ENCODE measurements at places on chromosomes 16 and 17.

DNA sequence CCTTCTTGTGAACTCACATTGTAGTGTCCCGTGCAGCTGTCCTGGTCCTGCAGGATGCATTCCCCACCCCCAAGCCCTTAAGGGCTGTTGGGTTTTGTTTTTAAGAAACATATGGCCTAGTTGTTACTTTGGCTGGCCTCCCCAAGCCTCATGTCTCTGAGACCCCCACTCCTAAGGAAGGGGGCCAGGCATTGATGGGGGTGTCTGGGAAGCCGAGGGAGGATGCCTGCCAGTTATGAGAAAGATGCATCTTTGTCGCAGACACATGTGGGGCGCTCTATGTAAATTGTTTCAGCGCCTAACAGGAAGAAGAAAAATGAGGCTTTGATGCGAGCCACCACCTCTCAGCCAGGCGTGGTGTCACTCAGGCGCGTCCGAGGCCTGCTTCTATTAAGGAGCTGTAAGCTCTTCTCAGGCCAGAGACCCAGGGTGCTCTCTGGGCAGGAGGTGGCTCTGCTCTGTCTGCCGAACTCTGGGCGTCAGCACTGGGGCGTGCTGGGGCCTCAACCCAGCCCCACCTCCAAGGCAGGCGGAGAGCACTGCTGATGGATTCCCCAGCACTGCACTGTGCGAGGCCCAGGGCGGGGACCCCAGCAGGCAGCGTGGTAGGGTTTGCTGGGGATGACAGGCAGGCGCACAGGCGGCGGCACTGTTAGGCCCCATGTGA is 70.6 kb downstream of the SREBF1 start:
- DNase-seq: no peak

- no peak for DNase-seq
Observed at GRCh38 chr17:20702692-20703091, 123.2 kb downstream of the CDRT15L2 start.

- DNase-seq: no peak
Observed at GRCh38 chr17:30391534-30391933, 12.8 kb downstream of the CPD start.

- DNase-seq: no peak
Observed at GRCh38 chr16:783404-784161, 4.6 kb downstream of the RPUSD1 start.

DNA sequence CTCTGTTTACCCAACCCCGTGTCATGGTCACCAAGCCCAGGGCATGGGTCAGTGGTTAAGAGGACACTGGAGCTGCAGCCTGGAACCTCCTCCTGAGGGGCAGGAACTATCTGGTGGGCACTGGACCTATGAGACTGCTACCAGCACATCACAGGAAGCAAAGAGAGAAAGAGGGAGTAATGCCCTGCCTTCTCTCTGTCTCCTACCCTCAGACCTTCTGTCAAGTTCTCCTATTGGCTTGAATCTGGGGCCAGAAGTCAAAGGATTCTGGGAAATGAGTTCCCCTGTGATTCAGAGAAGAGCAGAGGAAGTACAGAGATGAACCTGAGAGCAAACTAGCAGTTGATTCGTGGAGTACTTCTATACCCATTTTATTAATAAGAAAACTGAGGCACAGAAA is 123.0 kb upstream of the GNAO1 start:
- DNase-seq: no peak

GRCh38 chr16:63653044-63653839 is 1468.6 kb downstream of the CDH11 start:
- DNase-seq: no peak

DNA sequence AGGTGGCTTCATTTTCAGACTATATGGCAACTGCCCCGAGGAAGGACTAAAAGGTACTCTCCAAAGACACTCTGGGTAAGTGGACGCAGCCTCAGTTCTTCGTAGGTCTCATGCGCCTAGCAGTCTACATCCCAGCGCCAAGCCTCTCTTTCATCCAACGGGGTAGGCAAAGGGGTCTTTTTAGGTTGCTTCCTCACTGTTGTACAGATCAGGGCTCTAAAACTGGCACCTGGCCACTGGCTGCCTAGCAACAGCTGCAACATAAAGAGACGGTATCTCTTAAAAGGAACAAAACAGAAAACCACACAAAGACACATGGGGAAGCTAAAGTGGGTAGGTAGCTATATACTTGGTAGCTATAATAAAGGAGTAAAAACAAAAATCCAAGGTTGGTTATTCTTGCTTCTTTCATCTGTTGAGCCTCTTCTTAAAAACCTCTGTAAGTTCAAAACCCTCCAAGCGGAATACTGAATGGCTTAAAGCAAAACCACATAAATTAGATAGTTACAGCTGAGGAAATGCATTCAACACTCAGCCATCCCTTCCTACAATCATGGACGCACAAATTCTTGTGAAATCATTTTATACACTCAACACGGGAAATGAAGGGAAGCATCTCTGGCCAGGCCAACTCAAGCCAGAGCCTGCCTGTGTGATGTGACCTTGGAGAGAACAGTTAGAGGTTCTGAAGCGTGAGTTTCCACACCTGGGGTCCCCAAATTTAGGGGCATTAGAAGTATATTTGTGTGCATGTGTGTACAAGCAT is 22.7 kb downstream of the CYTH1 start:
- DNase-seq: peak; percentile 44

DNA sequence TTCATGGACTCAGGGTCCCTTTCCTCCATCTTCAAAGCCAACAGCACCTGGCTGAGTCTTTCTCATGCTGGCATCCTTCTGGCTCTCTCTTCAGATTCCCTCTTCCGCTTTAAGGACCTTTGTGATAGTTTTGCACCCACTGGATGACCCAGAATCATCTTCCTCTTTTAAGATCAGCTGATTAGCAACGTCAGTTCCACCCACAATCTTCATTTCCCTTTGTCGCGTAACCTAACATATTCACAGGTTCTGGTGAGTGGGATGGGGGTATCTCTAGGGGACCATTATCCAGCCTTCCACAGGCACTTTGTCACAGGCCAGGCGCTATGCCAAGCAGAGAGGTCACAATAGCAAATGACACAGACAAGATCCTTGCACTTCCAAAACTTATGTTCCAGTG is 593.8 kb downstream of the MAF start:
- DNase-seq: no peak

DNA sequence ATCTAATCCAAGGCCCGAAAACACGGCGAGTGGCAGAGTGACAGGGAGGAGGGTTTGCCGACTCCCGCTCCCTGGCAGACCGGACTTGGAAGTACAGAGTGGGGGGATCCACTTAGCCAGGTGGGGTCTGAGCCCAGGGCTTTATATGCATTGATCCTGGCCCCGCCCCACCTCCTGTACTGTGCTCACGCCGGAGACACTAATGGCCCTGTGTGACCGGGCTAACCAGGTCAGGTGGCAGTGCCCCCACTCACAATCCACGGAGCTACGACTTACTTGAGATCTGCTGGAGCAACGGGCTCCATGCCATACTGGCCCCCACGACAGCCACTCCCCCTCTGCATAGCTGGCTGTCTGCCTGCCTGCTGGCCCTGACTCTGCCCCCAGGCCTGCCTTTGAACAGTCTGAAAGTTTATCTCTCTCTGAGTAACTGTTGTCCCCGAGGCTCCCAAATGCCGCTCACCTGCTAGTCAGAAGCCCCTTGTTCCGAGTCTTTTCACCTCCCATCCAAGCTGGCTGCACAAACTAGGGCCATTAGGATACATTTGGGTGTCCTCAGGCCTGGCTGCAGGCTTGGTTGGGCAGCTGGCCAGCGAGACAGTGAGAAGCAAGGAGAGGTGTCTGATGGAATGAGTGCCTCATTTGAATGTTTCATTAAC is 28.0 kb downstream of the CACNA1G start:
- no peak for DNase-seq

DNA sequence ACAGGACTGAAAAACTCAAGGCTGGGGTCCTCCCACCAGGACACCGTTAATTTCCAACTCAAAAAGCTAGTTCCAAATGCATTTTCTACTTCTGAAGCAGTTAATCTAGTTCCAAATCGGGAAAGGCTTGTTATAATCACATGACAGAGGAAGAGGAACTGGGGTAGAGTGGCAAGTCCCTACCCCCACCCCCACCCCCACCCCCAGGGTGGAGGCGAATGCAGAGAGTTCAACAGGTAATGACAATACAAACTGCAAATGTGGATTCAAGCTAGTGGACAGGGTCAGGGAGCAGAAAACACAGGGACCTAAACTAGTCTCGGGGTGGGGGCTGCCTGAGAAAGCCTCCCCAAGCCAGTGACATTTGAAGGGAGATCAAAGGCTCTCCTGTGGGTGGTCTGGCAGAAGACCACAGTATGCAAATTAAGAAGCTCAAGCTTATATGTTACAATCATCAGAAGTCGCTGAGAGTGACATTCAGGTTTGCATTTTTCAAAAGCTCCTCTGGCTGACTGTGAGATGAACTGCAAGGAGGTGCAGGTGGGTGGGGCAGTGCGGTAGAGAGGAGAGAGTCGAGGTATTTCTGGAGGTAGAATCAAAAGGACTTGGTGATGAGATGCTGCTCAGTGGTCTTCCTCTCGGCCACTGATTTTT is 56.4 kb upstream of the SLC25A19 start:
- no peak for DNase-seq

DNA sequence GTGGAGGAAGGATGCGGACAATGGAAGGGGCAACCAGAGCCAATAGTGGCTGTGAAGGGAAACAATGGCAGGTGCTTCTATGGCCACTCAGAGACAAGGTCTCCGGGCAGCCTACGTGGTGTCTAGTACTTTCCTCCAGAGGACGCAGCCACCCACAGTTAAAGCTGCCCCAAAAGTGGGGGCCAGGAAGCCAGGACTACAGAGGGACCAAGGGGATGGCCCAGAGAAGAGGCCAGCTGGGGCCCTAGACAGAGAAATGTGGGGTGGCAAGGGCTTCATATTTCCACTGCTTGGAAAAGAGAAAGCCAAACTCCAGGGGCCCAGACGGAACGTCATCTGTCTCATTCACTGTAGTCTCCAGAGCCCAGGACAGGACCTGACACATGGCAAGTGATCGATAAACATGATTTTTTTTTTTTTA is 837 bp upstream of the PER1 start:
- DNase-seq: no peak

- DNase-seq: peak; percentile 26
Observed at GRCh38 chr16:381789-382717, at the start of gene PGAP6. TSS of gene PGAP6 (minus strand) at chr16:381978. CDS start at chr16:381821, 157 bp downstream.

DNA sequence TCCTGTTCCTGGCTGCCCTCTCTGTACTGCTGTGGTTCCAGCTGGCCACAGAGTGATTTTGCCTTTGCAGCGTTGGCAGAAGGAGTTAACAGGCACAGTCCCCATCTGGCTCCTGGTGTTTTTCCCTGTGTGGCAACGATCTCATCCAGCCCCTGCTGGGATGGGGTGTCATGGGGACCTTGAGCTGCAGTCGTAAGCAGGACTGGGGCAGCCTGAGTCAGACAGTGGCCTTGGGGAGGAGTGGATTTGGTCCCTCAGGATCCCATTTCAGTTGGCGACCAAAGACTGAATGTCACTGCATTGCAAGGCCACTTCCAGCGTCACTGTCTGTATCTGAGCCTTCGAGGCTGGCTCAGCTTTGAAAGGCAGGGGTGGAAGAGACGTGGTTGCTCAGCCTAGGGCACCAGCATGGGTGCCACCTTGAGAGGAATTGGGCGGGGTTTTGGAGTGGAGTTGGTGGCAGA is 11.9 kb downstream of the TMEM94 start:
- DNase-seq: no peak

- no peak for DNase-seq
Observed at GRCh38 chr16:88678224-88678979, 7.9 kb downstream of the SNAI3 start.

GRCh38 chr16:52603015-52603414 is 56.1 kb upstream of the TOX3 start:
- no peak for DNase-seq

DNA sequence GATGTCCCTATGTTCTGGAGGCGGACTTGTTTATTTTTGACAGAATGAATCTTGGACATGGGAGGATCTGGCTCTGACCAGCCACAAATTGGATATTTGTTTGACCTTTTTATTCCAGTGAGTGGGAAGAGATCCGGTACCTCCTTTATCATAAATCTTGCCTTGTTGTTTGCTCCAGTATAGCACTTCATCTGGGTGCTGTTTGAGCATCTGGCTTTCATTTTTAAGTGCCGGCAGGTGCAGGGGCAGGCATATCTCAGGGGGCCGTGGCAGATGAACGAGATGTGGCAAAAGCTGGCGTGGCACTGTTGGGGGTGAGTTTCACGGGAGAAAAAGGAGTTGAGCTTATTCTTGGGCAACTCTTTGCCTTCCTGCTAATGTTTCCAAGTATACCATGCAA is 37.8 kb downstream of the MSI2 start:
- peak; percentile 74 for DNase-seq

DNA sequence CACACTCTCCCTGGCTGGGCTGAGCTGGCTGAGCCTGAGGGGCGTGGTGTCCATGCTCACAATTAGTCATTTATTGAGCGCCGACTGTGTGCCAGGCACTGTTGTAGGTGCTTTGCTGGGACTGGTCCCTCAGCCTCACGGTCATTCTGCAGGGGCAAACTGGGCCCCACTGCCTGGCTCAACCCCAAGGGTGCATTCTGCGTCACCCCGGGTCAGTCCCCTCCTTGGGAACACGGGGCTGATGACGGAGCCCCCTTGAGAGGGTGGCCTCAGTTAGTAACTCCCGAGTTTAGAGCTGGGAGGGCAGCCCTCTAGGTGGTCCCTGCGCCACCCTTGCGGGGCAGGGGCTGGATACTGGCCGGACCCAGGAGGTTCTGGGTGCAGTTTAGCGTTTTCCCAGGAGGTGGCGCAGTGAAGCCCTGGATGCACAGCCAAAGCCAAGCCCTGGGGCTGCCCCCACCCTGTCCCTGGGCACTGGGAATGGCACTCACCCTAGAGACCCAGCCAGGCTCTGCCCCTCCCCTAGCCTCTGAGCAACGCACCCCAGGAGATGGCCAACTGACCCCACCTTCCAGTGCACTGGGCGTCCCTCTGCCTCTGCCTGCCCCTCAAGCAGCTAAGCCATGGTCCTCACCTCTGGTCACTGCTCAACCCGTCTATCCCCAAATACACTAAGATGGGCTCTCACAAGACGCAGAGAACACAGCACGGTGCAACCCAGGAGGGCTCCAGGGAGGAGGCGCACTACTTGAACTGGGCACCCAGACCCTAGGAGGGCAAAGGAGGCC is 243.2 kb upstream of the GSE1 start:
- DNase-seq: no peak

GRCh38 chr17:27975146-27976011 is 67.1 kb upstream of the NLK start:
- no peak for DNase-seq

DNA sequence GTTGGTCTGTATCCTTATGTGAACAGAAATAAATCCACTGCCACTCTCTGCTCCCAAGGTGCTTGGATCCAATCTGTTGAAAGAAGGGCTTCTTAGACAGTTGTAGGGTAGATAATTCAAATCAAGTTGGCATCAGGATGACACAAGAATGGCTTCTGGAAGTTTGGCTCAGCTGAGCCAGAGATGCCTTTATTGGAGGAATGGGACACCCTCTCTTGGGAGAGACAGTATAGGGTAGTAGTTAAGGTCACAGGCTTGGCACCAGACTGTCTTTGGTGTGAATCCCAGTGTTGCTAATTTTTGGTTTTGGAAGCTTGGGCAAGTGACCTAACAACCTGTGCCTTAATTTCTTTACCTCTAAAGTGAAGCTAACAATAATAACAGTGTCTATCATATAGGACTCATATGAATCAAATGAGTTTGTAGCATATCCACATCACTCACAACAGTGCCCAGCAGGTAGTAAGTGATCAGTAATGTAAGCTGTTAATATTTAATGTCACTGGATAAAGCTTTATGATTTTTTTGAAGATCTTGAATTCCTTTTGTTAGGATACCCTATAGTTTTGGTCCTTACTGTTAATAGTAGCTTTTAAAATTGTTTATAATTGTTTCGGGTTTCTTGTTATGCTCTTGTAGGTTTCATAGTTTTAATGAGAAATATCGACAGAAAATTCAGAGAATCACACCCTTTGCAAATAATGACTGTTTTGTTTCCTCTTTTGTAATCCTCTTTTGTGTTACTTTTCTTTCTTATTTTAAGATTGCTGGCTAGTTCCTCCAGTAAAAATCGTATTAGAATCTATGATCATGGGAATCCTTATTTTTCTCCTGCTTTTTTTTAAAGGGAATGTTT is 19.1 kb downstream of the ZNRF1 start:
- no peak for DNase-seq

All from NCI-H1105 (cell line).